Activated naive CD4-positive, alpha-beta T cell treated with anti-CD3 and anti-CD28 coated beads for 36 hours (primary cell): ENCODE measurements at places on chromosomes 12 and 14. TPM values are rescaled to one million over a fixed set of nuclear protein-coding genes. Genes with fewer than 3 reads are reported as not detected.

Gene BICD1
- total RNA-seq, result 16.4 TPM

DNA sequence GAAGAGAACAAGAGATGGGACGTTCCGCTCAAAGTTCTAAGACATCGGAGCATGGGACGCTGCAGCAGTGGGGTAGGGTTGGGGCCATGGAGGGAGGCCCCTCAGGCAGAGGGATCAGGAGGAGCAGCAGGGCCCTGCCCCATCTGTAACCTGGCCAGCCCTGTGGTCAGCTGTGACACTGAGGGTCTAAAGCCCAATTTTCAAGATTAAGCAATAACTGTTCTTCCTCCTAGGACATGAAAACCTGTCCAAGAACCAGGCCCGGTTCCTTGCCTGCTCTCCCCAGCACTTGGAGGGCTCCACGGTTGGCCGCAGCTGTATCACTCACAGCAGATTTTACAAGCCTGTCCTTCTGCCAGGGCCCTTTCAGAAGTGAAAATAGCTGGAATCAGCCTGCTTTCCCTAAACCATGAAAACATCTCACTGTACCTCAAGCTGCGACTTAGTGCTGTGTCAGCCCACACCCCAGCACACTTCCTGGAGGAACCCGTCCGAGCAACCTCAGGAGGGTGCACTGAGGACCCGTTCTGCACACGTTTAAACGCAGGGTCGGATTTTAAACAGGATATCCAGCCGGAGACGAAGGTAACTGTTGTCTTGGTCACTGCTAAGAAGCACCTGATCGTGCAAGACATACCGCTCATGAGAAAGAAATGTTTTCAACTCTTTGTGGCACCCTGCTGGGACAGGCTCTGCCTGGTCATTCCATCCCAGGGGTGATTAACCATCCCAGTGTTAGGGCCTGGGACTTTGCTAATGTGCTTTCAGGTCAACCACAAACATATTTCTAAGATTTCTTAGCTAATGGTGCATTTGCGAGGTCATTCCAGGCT is 201.9 kb upstream of the DIO3 start:
- no peak for DNase-seq
- H3K27me3 ChIP-seq, result peaks cover 18% of the 10 kb centered on the region
- H3K27ac ChIP-seq, result no peak overlapping the region

Gene SIRT4
- 3.7 TPM for total RNA-seq

- H3K4me1 ChIP-seq, result peaks cover 15% of the 10 kb centered on the region
- no peaks in the 10 kb centered on the region for H3K27me3 ChIP-seq
- H3K4me3 ChIP-seq, result no peak overlapping the region
- no peak for DNase-seq
Observed at GRCh38 chr12:39588348-39588747, 31.3 kb downstream of the ABCD2 start.

GRCh38 chr12:122306407-122306806 is 40.1 kb upstream of the VPS33A start:
- H3K36me3 ChIP-seq, result peaks cover 10% of the 10 kb centered on the region
- no peaks in the 10 kb centered on the region for H3K27me3 ChIP-seq

- peaks cover 74% of the 10 kb centered on the region for H3K4me1 ChIP-seq
- no peaks in the 10 kb centered on the region for H3K27me3 ChIP-seq
- peak overlapping the region; percentile 39 for H3K4me3 ChIP-seq
- H3K27ac ChIP-seq, result peak overlapping the region; percentile 92
Observed at GRCh38 chr14:70887737-70888499, 19.3 kb upstream of the PCNX1 start.

GRCh38 chr12:49720214-49720613 is 13.0 kb upstream of the FMNL3 start:
- H3K27me3 ChIP-seq, result no peaks in the 10 kb centered on the region
- DNase-seq, result no peak
- H3K4me1 ChIP-seq, result no peaks in the 10 kb centered on the region
- H3K27ac ChIP-seq, result no peak overlapping the region
- H3K4me3 ChIP-seq, result no peak overlapping the region
- H3K36me3 ChIP-seq, result no peaks in the 10 kb centered on the region

Gene TCL1B
- total RNA-seq, result not detected

Gene FGF23
- not detected for total RNA-seq

DNA sequence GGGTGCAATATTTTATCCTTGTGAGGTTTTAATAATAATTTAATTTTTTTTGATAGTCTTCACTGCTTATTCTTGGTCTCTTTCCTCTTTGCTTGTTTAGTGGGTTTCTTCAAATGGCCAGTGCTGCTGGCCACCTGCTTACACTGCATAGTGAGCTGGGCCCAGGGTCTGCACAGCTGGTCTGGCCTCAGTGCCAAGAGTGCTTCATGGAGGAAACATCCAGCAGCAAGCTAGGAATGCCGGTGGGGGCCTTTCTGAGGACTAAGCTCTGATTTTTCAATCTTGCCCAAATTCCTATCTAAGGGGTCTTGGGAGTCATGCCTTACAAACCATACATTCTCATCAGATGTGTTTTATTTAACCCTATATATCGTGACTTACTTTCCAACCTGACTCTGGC is 13.3 kb upstream of the BDKRB2 start:
- no peaks in the 10 kb centered on the region for H3K27me3 ChIP-seq
- no peak overlapping the region for H3K27ac ChIP-seq
- DNase-seq, result no peak
- H3K36me3 ChIP-seq, result no peaks in the 10 kb centered on the region

DNA sequence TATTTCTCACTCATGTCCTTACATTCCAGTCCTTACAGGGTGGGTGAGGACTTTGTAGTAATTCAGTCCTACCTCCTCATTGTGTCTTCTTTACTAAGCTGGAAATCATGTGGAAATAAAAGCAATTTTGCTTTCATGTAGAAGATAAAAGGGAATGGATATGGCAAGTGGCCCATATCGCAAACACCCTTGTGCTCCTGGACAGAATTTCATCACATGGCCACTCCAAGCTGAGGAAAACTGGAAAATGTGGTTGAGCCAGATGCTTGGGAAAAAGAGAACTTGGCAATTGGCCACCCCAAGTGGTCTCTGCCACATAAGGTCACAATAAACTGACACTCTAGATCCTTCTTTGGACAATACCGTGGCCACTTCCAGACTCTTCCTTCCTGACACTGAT is 64.2 kb upstream of the IFNG-AS1 start:
- H3K4me1 ChIP-seq, result peaks cover 3% of the 10 kb centered on the region
- H3K27ac ChIP-seq, result no peak overlapping the region
- DNase-seq, result no peak
- no peaks in the 10 kb centered on the region for H3K27me3 ChIP-seq

GRCh38 chr14:22095860-22096513 is 422.4 kb upstream of the OR4E1 start:
- H3K27ac ChIP-seq, result peak overlapping the region; percentile 92
- H3K4me1 ChIP-seq, result peaks cover 40% of the 10 kb centered on the region
- peak; percentile 26 for DNase-seq
- no peaks in the 10 kb centered on the region for H3K36me3 ChIP-seq

DNA sequence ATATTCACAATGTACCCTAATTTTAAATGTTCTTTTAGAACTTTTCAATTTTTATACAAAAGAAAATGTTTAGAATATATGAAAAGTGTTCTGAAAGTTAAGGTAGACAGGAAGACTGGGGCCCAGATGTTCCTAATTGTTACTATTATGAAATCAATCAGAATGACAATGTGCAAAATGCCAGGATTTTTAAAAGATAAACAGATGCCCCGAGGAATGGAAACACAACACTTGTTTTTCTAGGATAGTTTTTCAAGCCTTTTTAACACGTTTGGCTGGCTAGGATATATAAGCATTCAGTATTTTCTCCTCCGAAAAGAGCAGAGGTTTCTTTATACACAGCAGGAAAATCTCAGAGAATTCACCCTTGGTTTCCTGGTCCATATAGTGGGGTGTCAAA is 106.8 kb downstream of the ESR2 start:
- no peaks in the 10 kb centered on the region for H3K27me3 ChIP-seq
- H3K27ac ChIP-seq, result no peak overlapping the region
- H3K4me3 ChIP-seq, result no peak overlapping the region
- DNase-seq, result no peak
